Stimulated activated CD8-positive, alpha-beta memory T cell treated with anti-CD3 and anti-CD28 coated beads, Interleukin-2, amount 100 ng/mL, for 48 hours (primary cell): ENCODE measurements at places on chromosomes 5 and 9.

DNA sequence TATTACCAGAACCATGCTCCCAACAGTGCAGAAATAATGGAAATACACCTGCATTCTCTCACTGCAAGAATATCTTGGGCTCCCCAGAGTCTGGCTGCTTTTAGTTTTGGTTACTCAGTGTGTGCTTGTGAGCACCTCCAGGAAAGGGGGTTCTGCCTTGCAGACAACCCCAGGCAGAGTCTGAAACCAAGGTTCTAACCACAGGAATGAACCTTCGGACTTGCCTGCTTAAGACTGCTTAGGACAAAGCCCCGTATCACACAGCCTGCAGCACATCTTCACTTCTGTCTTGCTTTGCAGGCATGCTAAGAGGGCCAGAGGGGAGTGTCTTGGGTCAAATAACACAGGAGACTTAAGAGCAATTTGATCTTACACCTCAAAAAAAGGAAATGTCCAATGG is 94.8 kb upstream of the SPATA31C2 start:
- no peak for DNase-seq

DNA sequence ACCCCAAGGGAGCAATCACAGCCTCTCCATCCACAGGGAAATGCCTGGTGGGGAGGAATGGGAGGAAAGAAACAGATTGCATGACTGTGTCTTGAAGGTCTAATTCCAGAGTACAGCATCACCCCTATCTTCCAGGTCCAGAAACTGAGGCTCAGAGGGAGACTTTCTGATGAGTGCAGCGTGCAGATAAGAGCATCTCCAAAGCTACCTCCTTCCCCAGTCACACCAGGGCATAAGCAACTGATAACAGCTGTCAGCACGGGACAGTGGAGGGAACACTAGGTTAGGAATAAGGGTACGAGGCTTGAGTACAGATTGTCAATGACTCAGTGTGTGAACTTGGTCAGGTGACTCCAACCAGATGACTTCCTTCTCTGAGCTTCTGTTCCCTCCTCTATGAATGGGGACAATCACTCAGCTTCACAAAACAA is 126.9 kb downstream of the KCNIP1 start:
- DNase-seq, result no peak

DNA sequence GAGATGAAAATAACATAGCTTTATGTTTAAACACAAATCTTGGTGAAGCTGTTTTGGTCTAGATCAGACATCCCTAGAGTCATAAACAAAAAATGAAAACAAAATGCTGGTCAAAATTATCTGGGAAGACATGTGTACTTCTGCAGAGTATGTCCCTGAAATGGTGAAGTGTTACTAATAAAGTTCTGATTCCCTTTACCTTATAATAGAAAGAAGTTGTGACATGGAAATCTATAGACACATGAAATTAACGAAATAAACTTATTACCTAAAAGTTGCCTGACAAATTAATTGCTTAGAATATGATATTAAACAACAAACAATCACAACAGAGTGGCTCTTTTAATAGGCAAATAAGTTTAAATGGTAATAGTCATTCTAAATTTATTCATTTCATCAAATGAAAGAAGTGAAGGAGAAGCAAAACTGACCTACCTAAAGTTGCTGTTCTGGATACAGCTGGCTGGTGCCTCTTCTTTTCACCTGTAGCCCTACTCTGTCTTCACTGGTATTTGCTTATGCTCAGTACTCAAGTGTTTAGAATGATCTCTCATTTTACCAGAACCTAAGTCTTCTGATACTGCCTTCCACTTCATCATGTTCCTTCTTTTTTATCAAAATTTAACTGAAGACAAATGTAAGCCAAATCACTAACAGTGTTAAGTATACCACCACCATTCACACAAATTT is 38.8 kb downstream of the FNIP1 start:
- DNase-seq, result no peak

GRCh38 chr5:129904667-129905472 is 605 bp downstream of the CHSY3 start:
- DNase-seq, result no peak

DNA sequence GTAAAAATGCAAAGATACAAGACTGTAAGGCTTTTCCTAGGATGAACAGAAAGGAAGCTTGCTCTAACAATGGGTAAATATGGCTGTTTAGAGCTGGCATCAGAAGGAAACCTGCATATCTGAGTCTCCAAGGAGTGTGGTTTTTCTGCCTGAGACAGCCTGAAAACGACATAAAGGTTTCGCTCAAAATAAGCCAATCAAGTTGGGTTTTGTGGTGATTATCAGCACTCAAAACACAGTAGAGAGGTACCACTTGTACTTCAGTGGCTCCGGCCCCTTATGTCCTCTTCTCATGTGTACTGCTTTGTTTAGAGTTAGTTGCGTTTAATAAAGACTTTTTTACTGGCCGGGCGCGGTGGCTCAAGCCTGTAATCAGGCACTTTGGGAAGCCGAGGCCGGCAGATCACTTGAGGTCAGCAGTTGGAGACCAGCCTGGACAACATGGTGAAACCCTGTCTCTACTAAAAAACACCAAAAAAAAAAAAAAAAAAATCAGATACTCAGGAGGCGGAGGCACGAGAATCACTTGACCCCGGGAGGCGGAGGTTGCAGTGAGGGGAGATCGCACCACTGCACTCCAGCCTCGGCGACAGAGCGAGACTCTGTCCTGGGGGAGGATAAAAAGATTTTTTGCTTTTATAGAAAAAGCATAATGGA is 39.4 kb downstream of the KLF9 start:
- no peak for DNase-seq

DNA sequence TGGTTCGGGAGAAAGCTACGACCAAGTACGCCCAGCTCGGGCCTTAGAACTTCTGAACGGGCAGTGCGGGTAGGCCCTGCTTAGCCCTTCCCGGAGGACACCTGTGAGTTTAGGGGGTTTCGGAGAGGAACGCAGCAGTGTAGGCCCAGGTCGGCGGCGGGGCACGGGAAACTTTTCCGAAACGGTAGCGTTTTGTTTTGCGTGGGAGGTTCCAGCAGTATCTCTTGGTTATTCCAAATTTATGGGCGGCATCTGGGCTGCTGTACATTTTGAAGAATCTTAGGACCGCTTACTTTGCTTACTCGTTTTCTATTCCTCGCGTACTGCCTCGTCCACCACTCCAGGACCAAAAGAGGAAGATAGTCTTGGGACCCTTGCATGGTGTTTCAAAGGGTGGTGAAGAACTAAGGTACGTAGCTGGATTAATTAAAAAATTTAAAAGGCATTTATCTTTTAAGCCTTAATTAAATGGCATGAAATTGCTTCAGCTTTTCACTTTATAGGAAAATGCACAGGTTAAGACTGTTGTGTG is 492 bp downstream of the TENT2 start:
- no peak for DNase-seq

DNA sequence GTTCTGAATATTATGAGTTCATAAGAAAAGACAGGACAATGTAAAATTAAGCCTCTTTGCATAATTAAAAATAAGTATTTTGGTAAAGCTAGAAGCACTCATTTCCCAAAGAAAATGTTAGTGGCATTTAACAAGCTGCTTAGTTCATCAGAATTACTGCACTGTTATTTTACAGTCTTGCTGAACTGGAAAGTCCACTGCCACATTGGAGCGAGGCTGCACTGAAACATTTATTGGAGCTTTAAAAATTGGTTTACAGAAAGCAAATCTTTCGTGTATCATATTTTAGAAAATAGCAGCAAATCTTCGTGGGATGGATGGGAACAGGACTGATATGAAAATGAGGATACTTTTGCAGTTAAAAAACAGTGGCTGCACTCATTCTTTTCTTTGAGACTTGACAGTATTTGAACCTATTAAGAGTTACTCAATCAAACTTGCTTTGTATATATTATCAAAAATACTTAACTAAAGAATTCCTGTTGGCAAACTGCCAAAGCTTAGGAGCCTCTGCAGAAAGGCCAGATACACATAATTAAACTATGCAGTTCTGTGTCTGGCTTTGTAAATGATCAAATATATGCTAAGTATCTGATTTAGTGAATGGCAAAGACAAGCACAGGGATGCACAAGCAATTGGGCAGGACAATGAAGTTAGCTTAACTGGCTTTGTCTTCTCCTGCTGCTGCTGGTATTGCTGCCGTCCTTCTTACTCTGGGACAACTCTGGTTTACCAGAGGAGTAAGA is 16.5 kb upstream of the FBXL7 start:
- DNase-seq, result no peak

GRCh38 chr5:168876419-168876818 is 297.3 kb upstream of the PANK3 start:
- DNase-seq, result no peak

DNA sequence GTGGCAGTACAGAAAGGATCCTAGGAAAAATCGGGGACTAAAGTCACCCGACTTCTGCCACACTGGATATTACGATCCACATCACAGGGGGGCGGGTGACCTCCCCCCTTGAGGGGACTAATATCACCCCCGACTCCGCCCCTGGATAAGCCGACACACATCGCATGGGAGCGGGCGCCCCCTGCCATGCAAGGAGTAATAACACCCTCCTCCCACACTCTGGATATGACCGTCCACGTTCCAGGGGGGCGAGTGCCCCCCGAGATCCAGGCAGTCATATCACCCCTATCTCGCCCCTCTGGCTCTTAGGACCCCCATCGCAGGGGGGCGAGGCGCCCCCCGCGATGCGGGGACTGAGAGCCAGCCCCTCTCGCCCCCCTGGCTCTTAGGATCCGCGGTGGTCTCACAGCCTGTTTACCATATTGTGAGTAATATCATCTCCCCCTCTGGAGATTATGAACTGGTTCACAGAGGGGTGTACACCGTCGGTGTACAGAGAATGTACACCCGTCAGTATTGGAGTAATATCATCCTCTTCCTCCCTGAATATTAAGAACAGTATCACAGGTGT is 423.0 kb downstream of the DIRAS2 start:
- no peak for DNase-seq

- DNase-seq, result no peak
These were observed 662 bp downstream of the SUSD3 start for GRCh38 chr9:93059011-93059714.

- DNase-seq, result no peak
These were observed 409.7 kb downstream of the ADGRV1 start for GRCh38 chr5:90968319-90968718.

DNA sequence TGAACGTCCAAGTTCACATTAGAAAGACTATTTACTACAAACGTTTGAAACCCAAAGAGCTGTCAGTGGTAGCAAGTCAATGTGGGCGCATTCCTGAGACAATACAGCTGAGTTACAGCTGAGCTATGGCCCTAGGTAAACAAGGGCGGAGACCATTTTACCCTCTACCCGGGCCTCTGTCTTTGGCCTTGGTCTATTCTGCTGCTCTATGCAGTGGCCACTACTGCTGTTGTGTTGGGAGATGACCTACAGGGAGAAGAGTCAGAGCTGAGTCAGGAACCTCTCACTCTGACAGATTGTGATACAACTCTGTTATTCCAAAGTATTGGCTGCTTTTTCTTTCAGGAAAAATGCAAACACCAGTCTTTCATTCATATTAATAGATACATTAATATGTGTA is 700.6 kb downstream of the SEMA5A start:
- no peak for DNase-seq

GRCh38 chr9:137492464-137493363 is 33.6 kb upstream of the NSMF start:
- DNase-seq, result peak; percentile 24

DNA sequence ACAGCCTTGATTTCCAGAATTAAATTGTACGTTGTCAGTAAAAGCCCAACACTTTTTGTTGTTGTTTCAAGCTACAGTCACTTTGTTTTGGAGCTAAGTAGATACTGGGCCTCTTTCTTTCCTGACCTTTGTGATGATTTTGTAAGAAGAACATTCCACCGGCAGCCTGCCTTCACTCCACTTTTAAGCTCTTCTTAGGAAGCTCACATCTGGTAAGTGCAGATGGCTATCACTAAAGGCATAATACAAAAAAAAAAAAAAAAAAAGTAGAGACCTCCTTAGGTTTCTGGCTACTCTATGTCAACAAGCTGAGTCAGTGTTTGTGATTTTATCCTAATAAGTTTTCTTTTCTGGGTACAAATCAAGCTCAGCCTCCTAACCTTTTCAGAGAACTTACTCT is 1922.1 kb upstream of the WWC1 start:
- DNase-seq, result no peak

DNA sequence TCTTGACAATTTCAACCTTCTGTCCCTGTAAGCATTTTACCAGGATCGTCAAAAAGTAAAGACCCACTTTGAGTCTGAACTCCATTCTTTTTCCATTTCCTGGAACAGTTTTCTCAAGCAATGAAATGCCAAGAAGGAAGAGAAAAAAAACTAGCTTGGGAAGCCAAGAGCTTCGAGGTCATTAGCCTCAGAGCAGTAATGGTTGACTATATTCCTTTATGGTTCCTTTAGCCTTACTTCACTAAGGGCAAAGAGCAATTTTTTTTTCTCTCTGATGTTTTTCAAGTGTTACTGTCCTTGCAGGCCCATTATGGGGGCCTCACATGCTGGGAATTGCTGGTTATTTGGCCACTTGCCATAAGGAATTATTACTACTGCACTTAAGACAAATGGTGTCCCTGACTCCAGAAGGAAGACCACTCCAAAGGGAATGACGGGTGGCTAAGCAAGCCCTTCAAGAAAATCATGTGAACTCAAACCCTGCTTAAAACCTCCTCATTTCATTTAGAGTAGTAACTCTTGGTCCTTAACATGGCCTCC is 37.1 kb downstream of the BNC2 start:
- no peak for DNase-seq

DNA sequence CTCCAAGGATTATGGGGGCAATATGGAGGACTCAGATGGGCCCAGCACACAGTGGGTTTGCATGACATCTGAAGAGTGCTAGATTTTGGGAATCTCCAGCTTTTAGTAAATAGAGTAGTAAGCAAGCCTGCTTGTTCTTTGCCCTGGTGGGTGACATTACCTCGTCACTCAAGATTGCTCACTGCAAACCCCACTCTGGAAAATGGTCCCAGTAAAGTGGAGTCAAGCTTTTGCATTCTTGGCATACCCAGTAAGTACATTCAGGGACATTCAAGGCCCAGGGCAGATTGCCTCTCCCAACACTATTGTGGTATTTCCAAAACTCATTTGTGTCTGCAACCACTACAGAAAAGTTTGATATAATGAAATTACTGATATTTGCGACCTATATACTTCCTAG is 118.5 kb downstream of the INVS start:
- DNase-seq, result no peak

- no peak for DNase-seq
These were observed 34.9 kb downstream of the SYK start for GRCh38 chr9:90836411-90837080.

- no peak for DNase-seq
These were observed 84.6 kb upstream of the PPP1R26 start for GRCh38 chr9:135394699-135395645.
